ENCODE measurements at places on chromosomes 5 and 9.

- no peak for DNase-seq
Observed at GRCh38 chr5:123965626-123966025, 453.6 kb downstream of the CSNK1G3 start.

DNA sequence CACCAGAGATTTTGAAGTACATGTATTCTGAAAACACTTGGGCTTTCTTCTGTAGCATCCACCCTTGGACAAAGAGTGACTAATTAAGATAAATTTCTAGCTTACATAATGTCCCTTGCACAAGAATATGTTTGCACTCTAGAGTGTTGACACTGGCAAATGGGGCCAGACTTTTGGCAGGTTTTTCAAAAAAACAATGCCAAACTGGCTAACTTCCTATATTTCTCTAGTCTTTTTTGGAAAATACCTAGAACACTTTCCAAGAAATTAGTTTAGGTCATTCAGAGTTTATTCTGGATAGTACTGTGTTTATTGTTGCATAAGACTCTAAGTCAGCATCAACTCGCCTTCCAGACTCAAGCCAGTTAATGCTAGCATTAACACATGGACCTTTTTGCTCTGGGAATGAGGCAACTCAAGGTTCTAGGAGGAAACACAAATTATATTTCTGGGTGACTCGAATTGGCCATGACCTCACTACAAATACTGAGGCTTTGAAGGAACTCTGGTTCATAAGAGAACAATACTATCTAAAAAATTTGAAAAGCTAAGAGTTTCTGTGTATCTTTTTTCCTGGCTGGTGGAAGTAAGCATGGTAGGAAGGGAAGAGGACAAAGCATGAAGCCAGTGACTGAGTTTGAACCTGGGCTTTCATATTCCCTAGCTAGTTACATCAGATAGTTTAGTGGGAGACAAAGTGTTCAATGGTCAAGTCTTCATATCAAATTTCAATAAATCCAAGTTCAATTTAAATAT, 101.6 kb downstream of the NREP start:
- no peak for DNase-seq

DNA sequence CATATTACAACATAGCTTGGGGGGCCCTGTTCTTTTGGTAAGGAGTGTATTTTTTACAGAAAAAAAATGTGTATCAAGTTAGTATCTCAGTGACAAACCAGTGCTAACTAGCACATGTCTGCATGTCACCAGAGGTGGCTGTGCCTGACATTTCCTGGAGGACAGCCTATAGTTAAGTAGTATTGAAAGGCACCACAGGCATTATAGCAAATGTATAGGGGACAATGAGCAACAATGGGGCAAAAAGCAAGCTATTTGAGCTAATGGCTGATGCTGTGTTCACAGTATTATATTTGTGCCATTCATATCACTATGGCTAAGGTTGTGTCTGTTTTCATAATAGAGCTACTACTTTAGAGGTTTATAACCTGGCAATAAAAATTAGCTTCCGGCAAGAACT, 1644.0 kb downstream of the MAT2B start:
- no peak for DNase-seq

DNA sequence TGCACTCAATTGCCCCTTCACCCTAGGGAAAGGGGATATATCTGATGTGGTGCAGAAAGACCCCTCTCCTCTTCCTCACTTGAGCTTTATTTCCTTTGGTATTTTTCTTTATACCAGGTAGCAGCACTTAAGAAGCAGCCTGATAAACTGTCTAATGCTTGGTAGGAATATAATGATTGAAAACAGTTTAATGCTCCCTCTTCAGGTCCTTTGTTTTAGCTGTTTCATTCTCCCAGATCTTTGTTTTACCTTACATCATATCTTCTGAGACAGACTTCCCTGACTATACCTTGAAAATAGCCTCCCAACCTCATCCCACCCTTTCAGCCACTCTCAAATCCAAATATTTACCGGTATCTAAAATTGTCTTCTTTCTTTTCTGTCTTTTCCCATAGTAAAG, 87.9 kb downstream of the NUDT12 start:
- DNase-seq, result no peak

DNA sequence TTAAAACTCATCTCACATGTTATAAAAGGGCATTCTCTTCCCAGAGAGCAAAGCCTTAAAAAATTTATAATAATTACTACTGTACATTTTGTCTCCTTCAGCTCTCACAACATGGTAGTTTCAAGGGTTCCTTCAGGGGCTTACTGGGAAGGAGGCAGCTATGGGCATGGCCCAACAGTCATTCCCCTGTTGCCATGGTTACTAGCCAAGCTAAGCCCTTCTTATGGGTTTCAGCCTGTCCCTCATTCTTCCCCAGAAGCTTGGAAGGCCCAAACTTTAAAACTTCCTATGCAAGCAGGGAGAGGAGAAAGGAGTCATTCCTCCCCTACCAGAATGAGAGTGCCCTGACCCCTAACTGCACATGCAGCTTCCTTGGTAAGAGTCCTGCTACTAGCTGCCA, 82.2 kb upstream of the CNTLN start:
- no peak for DNase-seq

- no peak for DNase-seq
Observed at GRCh38 chr9:79604921-79605562, 33.3 kb downstream of the TLE4 start.

GRCh38 chr5:178207183-178207916, 3.0 kb downstream of the HNRNPAB start:
- no peak for DNase-seq
